ENCODE measurements at places on chromosomes 2 and 18.

- DNase-seq: no peak
Measured at GRCh38 chr18:9700261-9700796, 7.8 kb upstream of the RAB31 start.

- no peak for DNase-seq
Measured at GRCh38 chr2:98915751-98916358, 20.2 kb downstream of the CRACDL start.

DNA sequence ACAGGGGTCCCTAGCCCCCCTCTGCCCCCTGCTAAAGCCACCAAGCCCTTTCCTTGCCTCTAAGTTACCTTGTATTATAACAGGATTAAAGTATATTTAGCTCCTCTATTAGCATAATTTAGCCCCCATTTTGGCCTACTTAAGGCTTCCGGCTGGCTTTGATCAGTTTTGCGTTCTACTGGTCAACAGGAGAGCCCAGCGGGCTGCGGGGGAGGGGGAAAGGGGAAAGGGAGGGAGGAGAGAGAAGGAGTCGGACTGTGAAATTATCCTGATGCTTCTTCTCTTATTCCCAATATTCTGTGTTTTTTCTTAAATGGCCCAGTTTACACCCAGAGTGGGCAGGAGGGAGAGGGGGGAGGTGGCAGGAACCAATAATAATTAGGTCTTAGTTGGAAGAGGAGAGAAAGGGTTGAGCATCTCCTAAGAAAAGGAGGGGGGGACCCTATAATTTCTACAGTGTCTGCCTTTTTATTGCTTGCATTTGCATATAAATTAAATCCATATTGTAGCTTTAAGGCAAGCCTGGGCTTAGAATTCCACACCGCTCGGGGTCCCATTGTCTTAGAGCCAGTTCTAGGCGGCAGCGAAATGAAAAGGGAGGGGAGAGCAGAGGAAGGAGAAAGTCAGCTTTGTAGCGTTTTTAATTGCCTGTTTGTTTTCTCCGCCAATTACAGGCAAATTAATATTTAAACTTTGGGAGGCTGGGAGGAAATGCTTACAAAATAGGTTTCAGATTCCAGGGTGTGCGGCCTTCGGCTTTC, 39.6 kb downstream of the EN1 start:
- no peak for DNase-seq

DNA sequence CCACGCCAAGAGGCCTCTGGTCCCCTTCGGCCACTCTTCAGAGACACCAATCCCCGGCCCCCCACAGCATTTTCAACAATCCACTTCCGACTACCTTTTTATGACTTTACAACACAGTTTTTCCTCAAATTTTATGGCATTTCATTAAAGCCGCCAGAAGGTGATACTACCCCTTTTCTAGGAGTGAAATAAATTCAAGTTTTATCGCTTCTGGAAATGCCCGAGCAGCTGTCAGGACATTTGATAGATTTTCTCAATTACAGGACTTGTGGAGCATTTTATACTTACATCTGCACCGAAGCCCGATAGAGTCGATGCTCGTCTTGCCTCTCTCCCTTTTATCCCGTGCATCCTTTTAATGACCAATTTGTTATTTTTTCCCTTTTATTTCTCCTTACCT, 108.1 kb upstream of the CREB1 start:
- DNase-seq: no peak

- no peak for DNase-seq
Measured at GRCh38 chr2:121281107-121281506, 3.9 kb downstream of the TFCP2L1 start.

DNA sequence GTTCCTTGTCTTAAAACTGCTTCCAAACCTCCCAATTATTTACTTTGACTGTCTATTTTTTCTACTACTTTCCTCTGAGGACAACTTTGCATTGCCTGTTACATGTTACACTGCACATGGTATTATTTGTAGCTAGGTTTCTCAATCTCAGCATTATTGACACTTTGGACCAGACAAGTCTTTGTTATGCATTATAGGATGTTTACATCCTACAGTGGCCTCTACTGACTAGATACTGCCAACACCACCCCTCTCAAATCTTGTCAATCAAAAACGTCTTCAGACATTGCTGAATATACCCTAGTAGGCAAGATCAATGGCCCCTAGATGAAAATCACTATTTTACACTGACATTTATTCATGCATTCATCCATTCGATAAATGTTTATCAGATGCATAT, 129.6 kb upstream of the DNAJC10 start:
- DNase-seq: no peak

- DNase-seq: no peak
Measured at GRCh38 chr2:18626256-18626668, 36.9 kb upstream of the NT5C1B start.

GRCh38 chr2:158809816-158810215, 14.7 kb downstream of the DAPL1 start:
- DNase-seq: no peak

- no peak for DNase-seq
Measured at GRCh38 chr2:1340141-1340512, 73.1 kb upstream of the TPO start.

DNA sequence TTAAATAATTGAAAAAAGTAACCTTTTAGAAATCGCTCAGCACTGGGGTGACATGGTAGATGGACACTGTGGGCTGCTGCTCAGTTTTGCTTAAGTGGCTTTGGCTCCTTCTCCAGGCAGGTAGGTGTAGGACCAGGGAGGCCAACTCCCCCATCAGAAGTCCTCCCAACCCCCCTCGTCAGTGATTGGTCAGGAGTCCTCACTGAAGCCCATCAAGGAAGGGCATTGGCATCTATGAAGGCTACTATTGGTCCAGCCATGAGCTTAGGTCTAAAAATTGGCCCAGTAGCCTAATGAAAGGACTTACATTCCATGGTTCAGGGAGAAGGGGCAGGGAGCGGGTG, 34.7 kb downstream of the ST3GAL5 start:
- no peak for DNase-seq

DNA sequence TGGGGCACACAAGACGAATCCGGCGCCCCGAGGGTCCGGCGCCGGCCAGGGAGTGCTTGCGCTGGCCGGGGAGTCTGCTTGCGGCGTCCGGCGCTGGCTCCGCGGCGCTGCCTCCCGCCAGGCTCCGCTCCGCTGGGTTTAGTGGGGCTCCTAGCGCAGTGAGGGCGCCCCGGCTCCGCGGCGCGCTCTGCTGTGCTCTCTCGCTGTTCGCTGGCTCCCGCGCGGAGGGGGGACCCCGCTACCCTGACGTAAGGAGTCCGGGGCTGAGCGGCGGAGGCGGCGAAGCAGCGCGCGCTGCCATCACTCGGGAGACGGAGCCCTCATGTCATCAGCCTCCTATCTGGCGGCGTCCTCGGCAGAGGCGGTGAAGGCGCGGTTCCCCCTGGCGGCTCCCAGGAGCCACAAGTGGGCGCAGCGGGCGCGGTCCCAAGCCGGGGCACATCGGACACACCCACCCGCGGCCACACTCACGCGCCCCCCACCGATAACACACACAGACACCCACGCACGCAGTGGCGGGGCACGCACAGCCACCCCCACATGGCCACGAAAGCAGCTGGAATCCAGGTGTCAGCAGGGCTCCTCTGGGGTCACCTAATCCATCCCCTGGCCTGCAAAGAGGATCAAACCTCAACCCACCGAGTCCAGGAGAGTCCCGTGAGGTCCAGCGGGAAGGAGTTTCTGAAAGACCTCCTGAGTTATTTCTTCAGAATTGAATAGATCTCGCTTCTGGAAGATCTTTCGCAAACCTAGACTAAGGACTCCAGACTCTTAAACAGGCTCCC, at the start of gene C1QL2:
Gene C1QL2, minus strand, starts transcription at position 189 of the 785 bp plus-strand sequence. CDS start 482 bp downstream, outside the sequence.
- DNase-seq: no peak

GRCh38 chr2:40432921-40433483, 18.9 kb downstream of the SLC8A1 start:
- DNase-seq: no peak

- DNase-seq: no peak
Measured at GRCh38 chr2:224930990-224931389, 111.3 kb downstream of the DOCK10 start.

DNA sequence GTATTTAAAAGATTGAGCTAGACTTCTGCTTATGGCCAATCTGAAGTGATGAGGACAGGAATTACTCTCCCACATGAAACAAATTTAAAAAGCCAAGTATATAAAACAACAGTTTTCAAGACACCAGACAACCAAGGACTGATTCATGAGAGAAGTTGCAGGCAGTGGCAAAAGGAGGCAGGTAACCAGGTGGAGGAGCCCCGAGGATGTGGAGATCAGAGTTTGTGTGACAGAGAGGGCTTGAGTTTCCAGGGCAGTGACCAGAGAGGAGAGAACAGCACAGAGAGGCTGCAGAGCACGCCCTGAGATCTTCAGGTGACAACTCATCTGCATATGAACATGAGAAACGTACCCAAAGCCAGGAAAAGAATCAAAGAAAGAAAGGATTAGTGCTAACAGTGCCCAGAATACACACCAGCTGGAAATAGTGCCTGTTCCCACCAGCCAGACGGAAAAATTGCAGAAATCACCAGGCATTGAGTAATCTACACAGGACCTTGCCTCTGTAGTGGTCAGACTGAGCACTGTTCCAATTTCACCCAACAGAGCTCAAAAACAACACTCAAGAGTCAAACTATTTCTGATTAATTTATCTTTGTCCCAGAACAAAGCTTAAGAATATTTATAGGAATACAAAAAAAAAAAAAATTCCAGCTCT, 173.1 kb downstream of the SEPTIN10 start:
- no peak for DNase-seq

DNA sequence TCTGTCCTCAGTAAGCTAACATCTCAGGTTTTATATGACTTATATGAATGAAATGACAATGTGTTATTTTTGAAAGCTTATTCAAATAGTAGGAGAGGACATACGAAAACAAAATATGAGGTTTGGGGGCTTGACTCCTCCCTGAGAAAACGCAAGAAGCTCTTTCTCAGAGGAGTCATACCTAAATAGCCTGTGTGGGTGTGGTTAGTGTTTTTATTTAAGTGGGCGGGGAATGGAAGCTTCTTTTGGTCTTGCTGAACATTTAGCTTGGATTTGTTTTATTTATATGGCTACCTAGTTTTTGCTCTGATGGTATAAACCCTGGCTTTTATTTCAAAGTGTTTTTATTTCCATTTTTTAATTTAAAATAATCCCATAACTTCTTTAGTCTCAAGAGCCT, 72.1 kb upstream of the DSG1 start:
- DNase-seq: no peak

- DNase-seq: no peak
Measured at GRCh38 chr2:99576775-99577174, 87.0 kb upstream of the REV1 start.

GRCh38 chr18:74631623-74632350, 34.1 kb downstream of the ZNF407 start:
- no peak for DNase-seq

DNA sequence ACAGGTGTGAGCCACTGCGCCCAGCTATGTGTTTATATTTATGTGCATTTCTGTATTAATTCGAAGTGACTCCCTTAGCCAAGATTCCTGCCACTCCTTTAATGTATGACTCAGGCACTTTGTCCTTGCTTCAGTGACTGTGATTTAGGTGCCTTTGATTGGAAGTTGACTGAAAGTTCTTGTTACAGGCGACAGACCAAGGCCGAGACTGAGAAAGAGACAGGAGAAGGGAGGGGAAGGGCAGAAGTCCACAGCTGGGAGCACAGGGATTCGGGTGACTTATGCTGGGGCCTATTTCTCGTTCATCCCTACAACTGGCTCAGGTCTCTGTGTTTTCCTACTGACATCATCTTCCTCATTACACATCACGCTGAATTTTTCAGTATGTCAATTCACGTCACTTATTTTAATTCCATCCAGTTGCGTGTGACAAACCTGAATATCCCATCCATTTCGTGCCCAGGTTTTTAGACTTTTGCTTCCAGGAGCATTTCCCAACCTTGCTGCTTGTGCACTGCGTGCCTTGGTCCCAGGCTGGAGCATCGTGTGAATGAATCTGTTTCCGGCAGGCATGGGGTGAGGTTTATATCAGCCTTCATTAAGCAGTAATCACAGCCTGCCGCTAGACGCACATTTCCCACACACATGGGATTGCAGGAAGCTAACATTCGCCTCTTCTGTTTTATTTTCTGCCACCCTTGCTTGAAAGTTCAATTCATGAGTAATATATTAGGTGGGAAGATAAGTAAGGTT, 42.4 kb downstream of the TMEM18 start:
- no peak for DNase-seq

DNA sequence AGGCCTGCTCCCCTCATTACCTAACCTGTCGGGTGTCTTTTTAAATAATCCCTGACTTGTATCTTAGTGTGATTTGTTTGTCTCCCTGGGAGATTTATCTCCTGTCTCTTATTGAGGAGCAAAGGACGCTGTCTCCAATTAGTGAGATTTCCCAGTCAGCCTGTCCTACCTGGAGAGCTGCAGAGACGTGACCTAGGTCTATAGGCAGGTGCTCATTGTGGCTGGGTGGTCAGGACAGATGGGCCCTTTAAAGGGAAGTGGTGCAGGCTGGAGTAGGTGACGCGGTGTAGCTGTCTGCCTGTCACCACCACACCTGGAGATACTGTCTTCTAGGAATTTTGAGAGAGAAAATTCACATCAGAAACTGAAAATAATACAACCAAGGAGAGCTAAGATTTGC, 28.0 kb downstream of the PLB1 start:
- DNase-seq: no peak

GRCh38 chr18:57110290-57110689, 36.6 kb upstream of the BOD1L2 start:
- no peak for DNase-seq

DNA sequence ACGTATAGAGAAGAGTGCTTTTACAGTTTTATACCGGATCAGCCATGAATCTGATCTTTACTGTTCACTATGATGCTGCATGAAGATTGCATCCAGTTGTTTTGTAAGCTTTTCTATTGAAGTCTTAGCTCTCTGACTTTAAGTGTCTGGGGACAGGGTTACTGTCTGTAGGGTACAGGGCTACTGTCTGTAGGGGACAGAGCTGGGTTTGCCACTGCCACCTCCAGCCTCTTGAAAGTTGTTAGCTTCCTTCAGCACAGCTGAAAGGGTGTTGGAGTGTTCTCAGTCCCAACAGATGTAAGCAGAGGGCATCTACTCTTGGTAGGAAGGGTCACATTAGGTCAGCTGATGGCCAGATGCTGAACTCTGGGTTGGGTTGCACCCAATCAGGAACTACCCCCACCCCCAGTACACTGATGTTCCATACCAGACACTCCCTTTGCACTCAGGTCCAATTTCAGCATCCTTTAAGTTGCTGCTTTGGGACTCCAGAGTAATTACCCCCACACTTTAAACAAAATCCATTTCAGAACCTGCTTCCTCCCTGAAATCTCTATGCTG, 58.0 kb downstream of the MYL12B start:
- no peak for DNase-seq

- DNase-seq: no peak
Measured at GRCh38 chr2:126642031-126642430, 13.9 kb upstream of the GYPC start.

GRCh38 chr2:199851501-199851810, 464 bp upstream of the FTCDNL1 start:
- no peak for DNase-seq

Data from stimulated activated CD4-positive, alpha-beta T cell treated with anti-CD3 and anti-CD28 coated beads, Interleukin-4, amount 100 ng/mL, for 1 hour (primary cell).